Brain pericyte (primary cell): ENCODE measurements at places on chromosomes 2 and 18.

DNA sequence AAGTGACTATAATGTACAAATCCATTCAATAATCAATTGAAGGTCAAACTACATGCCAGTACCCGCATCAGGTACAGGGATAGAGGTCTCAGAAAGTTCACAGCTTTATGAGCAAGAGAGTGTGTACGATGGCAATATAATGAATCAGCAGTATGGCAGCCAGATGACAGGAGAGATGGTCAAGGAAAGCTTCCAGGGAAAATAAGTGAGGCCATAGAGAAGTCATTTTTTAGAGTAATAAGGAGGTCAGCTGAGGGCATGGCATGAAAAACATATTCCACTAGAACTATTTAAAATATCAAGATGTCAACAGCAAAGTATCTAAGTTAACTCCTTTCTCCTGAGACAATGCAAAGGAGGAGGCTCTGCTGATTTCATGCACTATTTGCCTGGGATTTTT is 108.0 kb downstream of the SLC8A1 start:
- no peak for DNase-seq

DNA sequence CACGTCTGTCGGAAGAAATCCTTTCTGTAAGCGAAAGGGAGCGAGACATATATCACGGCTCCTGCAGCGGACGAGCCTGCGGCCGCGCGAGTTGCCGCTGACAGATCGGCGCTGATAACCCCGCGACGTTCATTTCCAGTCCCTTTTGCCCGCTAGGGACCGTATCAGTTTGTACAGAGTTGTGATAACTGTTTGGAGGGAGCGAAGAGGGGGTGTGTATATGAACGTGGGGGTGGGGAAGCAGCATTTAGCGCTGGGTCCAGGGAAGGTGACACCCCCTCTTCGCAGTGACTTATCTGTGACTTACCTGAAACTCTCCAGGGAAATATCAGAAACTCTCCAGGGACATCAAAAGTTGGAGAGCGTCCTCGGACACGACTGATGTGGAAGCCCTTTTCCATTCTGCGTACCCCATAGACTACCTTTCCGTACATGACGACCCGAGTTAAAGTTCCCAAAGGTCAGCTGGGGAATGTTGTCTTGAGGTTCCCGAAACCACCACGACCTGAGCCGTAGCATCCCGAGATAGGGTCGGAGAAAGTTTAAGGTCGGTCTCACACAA is 948 bp upstream of the GATA6 start:
- DNase-seq, result no peak

- no peak for DNase-seq
These were observed at the start of gene GATA6 for GRCh38 chr18:22169011-22169888. TSS of gene GATA6 (plus strand) at chr18:22169589. CDS start at chr18:22171145, 1,556 bp downstream.

GRCh38 chr2:26978061-26978596 is 7.7 kb downstream of the MAPRE3 start:
- no peak for DNase-seq

DNA sequence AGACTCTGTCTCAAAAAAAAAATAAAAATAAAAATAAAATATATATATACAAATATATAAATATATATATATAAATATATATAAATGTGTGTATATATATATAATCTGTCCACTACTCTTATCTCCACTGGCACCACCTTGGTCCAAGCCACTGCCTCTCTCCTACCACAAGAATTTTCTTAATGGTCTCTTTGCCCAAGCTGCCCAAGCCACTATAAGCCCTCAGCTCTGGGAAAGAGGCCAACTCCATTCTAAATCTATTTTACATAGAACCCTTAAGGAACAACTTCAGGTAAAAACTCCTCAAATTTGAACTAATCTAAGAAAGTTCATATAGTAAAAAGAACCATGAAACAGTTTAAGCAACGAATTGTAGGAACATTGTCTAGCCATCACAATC is 45.6 kb upstream of the GREB1L start:
- DNase-seq, result no peak
